ENCODE measurements at places on chromosomes 16 and 17.

GRCh38 chr16:48605518-48606110, 4.4 kb downstream of the N4BP1 start:
- DNase-seq: no peak

- DNase-seq: no peak
Observed at GRCh38 chr16:85928401-85928820, 29.4 kb downstream of the IRF8 start.

DNA sequence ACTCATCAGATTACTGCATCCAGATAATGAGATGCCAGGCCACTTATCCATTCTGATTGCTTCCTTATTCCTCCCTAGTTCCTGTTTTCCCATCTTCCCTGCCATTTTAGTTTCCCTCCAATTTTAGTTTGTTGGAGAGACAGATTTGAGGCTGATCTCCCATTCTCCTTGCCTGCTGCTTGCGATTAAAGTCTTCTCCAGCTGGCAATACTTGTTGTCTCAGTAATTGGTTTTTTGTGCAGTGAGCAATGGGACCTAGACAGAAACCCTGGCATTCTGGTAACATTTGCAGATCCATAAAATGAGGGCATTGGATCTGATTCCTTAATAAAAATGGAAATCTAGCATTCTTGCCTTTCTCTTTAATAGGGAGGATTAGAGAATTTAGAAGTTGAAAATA, 17.6 kb upstream of the ELAC2 start:
- no peak for DNase-seq

GRCh38 chr17:14427900-14428647, 127.2 kb downstream of the HS3ST3B1 start:
- DNase-seq: no peak

DNA sequence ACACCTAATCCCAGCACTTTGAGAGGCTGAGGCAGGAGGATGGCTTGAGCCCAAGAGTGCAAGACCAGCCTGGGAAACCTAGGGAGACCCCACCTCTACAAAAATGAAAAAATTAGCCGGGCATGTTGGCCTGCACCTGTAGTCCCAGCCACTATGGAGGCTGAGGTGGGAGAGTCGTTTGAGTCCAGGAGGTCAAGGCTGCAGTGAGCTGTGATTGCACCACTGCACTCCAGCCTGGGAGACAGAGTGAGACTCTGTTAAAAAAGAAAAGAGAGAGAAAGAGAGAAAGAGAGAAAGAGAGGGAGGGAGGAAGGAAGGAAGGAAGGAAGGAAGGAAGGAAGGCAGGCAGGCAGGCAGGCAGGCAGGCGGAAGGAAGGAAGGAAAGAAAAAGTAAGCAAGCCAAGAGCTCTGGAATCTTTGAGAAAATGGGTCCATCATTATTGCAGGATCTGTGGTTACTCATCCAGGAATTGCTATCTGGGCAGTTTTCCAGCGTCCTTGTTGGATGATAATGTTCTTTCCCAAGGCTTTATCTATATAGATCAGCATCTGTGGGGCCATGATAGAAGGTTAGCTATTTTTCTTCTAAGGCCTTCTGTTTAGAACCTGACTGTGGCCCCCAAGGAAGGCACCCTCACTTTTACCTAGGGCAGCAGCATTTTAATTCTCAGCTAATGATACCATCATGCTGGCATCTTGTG, 533.2 kb upstream of the CDH5 start:
- DNase-seq: no peak

GRCh38 chr16:84044118-84044488, 1.5 kb upstream of the SLC38A8 start:
- no peak for DNase-seq

DNA sequence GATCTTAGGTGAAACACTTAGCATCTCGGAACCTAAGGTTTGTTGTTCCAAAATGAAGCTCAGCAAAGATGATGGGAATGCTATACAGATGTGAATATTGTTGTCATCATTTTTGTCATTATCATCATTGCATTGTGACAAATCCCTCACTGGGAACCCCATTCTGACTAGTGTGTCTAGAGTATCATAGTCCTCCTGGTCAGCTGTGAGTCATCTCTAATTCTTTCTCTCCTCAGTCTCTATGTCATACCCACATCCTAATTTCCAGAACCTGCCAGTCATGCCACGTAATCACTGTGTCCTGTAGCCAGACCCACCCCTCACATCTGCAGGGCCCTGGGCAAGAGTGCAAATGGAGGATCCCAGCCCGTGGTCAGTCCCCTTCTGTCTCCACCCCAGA, 60.5 kb upstream of the CLEC3A start:
- DNase-seq: no peak

GRCh38 chr16:85570213-85570734, 42.8 kb upstream of the GSE1 start:
- peak; percentile 85 for DNase-seq

- no peak for DNase-seq
Observed at GRCh38 chr17:28904800-28905199, 1.9 kb upstream of the DHRS13 start.

- DNase-seq: no peak
Observed at GRCh38 chr17:28390984-28391383, 15.0 kb downstream of the SLC46A1 start.
